ENCODE measurements at places on chromosomes 2 and 18. TPM values are rescaled to one million over a fixed set of nuclear protein-coding genes. Genes with fewer than 3 reads are reported as not detected.
A peak's percentile ranks its signal among the peaks of the same experiment; 100 is the strongest.

- DNase-seq: no peak
Measured at GRCh38 chr18:11884396-11885030, 23.6 kb downstream of the MPPE1 start.

DNA sequence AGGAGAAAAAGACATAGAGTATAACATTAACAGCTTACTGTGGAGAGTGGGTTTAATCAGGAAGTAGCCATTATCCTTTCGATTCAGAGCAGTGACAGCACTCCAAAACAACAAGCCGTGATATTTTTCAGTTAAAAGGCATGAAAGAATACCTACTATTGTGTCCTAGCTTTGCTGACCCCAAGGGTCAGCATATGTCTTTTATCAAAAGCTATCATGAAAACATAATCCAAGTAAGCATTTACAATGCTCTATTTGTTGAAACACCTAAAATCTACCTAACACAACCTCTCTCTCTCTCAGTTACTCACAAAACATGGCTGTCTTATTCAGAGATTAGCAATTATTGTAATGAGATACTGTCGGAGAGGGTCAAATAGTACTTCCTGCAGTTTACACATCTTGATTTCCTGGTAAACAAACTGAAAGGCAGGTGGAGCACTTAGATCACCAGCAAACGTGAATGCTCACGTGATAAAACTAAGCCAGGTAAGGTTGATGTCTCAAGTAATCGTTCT is 100.0 kb downstream of the BAZ2B start:
- DNase-seq: no peak

HOXD4 gene
- not detected for total RNA-seq

GRCh38 chr2:194706179-194706578 is 950.8 kb upstream of the SLC39A10 start:
- no peak for DNase-seq

DNA sequence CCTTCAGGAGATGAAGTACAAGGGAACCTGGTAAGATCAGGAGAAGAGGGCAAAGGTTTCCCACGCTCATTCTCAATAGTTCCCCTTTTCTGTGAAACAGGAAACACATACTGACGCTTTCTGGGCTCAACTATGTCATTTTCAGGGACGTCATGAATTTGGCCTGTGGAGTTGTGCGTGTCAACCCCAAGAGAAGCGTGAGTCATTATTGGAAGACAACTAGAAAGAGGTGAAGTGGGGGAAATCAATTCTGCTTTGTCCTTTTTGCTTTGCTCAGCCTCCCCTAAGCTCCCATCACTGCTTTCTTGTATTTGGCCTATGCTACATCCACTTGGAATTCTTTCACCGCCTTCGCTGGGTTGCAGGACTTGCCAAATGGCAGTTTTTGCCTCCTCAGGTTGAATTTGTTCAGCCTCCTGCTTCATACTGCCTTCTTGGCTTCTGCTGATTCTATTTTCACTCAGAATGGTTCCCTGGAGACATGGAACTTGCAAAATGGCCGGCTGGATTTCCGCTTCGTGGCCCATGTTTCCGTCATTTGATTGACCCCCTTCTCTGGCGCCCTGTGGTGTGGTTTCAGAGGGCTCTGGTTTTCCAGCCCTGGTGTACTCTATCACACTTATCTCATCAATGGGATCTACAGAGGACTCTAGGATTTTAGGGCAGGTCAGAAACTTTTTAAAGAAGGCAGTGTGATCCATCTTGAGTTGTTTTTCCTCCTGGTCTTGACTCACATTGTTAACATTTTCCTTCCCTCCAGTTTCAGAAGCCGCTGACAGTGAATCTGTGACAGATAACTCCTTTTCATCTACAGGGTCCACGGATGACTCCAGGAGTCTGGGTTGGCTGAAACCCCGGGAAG is 93.3 kb downstream of the ALPK2 start:
- DNase-seq: peak; percentile 57

DNA sequence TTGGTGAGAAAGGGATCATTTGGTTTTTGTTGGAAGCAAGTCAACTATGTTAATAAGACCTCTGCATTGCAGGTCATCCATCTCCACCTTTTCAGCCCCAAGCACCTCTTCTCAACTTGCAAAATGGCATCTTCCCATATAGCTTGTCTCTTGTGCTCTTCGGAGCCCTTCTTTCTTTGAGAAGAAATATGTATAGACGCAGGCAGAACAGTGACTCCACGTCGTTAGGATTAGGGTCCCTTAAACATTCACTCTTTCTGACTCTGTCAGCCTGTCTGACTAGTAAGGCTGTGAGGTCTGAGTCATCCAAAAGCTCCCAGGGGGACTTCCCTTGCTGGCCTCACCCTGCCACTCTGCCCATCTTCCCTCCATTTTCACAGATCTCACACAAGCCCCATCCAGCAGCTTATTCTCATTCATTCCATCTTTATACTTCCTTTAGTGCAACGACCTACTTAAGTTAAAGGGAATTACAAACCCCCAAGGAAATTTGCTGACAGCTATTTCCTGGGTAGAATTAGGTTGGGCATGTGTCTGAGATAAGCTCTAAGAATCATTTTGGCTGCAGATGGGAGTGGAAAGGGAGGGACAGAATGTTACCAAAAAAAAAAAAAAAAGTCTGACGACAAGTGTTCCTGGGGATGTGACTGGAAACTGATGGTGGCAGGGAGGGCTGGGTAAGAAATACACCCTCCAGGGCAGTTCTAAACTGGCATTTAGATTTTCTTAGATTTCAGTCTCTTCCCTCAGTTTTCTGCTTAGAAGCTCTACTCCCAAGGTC is 37.7 kb upstream of the MEX3C start:
- DNase-seq: no peak

DNA sequence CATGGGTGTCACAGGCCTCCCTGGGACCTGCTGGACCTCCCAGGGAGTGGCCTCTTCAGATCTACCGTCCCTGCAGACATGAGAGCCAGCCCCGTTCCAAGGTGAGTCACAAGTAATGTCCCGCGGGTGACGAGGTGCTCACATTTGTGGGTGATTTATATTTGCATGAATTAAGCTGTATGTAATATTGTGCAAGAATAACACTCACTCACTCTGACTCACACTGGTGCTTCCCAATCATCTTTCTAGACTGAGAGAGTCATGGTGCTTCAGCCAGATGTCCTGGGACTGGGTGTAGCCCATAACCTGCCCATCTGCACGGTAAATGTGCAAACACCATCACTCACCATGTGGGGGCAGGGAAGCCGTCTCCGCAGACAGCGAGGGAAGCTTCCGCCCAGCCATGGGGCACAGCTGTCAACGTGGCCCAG is 347.5 kb upstream of the SALL3 start:
- DNase-seq: peak; percentile 42

DNA sequence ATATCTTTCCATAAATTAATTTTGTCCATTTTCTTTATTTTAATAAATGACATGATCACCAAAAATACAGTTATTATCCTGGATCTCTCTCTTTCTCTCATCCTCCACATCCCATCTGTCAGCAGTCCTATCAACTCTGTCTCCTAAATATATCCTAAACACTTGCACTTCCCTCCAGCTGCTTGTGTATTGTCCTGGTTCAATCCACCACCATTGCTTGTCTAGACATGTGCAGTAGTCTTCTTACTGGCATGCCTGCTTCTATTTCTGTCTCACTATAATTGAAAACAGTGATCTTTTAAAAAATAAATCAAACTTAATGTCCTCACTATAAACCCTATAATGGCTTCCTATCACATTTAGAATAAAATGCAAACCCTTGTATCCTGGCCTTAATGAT is 2168.6 kb upstream of the PIK3C3 start:
- no peak for DNase-seq

GRCh38 chr2:70709275-70710037 is 58.5 kb downstream of the ADD2 start:
- DNase-seq: no peak

- no peak for DNase-seq
Measured at GRCh38 chr18:8516371-8517250, 92.6 kb upstream of the RAB12 start.

GRCh38 chr2:191526536-191526935 is 151.4 kb upstream of the NABP1 start:
- DNase-seq: no peak

DNA sequence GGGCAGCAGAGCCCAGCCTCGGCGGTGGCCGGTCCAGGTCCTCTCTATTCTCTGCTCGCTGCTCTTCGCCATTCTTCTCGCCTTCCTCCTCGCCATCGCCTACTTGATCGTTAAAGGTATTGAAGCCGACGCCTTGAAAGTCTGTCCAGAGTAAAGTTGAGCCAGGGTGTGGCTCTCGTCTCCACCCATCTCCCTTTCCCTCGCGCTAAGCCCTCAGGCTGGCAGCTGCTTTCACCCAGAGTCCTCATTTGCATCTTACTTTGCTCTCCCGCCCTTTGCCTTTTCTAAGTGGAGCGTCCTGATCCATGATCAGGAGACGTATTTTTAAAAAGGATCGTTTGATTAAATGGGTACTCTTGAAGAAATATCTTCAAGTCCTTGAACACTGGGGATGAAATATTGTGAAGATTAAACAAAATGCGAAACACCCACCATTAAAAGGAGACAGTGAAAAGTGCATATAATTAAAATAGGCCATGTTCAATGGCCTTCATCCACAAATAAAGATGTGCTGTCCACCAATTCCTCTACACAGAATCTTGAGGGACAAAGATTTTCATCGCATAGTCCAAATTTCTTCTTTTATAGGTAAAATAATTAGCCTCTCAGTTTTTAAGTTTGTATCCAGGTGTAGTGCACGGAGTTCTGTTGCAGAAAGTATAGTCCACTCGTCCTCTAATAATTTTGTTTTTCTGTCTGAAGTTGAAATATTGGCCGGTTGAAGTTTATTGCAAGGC is 657 bp downstream of the ARL6IP6 start:
- peak; percentile 90 for DNase-seq

DNA sequence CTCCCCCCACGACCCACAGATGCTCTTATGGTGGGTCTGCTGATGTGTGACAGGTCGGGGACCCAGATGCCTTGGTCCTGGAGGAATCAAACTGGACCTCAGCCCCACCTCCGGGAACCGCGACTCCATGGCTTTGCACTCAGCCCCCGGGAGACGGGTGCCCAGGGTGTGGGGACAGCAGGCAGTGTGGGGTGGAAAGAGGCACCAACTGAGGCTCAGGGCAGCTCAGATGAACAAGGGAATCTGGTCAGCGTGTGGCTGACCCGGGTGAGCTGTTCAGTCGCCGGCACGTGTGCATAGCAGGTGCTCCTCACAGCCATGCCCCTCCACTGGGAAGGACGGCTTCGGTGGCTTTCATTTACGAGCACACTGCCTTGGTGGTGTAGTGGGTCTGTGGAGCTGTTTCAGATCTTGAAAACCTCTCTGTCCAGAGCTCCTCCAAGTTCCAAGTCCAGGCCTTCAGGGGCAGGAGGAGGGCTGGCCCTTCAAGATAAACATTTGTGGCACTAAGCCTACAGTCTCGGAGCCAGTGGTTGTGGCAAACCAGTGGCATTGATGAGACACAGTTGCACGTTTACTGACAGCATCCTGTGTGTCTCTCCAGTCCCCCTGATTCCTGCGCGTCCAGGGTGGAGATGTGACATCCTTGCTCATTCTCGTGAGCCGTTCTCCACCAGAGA is 471.2 kb upstream of the HS6ST1 start:
- no peak for DNase-seq

DNA sequence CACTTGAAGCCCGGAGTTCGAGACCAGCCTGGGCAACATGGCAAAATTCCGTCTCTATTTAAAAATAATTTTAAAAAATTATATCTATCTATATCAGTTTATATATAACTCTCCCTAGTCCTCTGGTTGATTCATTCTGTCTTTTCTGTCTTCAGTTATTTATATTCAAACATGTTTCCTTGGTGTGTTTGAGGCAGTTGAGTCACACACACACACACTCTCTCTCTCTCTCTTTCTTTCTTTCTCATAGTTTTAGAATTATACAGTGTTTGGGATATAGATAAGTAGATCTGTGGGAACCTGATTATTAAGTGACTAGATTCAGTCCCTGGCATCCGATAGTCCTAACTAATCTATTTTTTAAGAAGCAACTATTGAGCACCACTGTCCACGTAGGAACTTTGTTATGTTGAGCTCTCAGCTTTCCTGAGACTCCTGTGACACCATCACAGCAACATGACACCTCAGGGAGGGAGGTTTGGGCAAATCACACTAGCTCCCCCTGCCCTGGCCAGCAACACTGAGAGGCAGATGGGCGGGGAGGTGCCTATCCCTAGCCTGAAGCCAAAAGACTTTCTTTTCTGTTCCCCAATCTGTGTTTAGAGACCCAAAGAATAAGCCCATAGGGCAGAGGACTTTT is 482.7 kb downstream of the DLGAP1 start:
- no peak for DNase-seq

SULT1C4 gene
- not detected for total RNA-seq

DNA sequence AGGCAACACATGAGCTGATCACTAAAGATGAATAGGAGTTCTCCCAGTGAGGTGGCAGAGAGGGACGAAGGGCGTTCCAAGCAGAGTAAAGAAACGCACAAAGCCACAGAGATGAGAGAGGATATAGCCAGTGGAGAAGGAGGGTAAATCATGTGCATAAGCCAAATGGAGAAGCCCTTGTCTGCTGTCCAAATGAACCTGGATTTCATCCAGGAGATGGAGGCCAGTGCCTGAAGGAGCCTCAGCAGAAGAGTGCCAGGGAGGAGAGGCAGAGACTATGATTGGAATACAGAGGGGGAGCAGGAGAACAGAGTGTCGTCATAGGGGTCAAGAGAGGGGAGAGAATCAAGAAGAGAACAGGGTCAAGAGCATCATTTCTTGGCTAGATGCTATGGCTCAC is 48.9 kb upstream of the STPG4 start:
- no peak for DNase-seq

DNA sequence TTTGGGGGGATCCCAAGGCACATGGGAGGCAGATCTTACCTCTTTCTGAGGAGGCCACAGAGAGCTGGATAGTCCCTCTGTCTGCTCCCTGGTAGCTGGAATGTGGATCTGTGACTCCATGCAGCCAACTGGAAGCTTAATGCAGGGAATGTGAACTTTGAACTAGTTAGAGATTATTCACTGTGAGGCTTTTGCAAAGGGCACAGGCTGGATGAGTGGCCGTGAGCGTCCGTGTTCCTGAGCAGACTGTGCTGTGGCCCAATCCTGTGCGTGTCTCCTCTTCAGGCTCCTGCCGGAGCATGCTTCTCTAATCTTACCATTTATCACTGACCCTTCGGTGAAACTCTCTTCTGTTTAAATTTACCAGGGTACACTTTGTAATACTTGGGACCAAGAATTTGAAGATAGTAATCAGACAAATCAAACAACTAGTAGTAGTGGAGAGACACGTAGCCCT is 187.6 kb downstream of the PTPRM start:
- no peak for DNase-seq

GRCh38 chr2:120066800-120067547 is 54.1 kb downstream of the EPB41L5 start:
- DNase-seq: no peak

- no peak for DNase-seq
Measured at GRCh38 chr18:49364821-49365220, 95.6 kb downstream of the DYM start.

DCC gene
- total RNA-seq: not detected

Measured in Karpas-422 (cell line).